NCI-H187 treated with DMSO at 0.1 percent for 48 hours (cell line): ENCODE measurements at places on chromosomes 16 and 17.

DNA sequence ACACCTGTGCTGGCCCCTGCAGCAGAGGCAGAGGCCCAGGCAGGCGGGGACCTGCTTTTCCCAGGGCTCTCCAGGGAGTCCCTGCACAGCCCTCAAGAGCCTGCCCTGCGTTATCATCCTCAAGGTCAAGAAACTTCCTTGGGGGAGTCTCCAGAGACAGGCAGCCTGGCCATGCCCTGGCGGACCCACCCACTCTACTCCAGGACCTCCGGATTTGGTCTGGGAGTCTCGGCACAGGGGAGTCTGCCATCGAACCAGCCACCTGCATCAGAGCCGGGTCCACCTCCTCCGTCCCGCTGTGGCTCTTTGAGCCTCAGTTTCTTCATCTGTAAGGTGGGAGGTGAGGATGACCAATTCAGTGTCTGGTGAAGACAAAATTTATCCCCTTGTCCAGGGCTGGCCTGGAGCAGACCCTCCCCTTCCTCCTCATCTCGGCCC, 75.3 kb upstream of the TNRC6C start:
- DNase-seq = no peak

GRCh38 chr16:11914210-11915113, 1.3 kb downstream of the GSPT1 start:
- no peak for DNase-seq

DNA sequence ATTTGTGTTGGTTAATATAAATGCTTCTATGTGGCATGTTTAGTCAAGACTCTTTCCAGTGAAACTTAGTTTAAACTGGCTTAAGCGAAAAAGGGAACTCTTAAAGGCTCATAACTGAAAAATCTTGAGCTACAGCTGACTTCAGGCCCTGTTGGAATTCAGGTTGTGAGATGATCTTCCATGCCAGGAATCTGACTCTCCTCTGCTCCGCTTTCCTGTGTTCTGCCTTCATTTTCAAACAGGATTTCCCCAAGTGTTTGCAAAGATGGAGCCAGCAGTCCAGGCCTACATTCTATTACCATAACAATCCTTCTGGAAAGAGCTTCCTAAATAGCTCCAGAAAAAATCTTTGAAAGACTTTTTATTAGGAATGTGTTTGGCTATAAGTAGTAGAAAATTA, 134.9 kb downstream of the NLK start:
- DNase-seq = no peak

DNA sequence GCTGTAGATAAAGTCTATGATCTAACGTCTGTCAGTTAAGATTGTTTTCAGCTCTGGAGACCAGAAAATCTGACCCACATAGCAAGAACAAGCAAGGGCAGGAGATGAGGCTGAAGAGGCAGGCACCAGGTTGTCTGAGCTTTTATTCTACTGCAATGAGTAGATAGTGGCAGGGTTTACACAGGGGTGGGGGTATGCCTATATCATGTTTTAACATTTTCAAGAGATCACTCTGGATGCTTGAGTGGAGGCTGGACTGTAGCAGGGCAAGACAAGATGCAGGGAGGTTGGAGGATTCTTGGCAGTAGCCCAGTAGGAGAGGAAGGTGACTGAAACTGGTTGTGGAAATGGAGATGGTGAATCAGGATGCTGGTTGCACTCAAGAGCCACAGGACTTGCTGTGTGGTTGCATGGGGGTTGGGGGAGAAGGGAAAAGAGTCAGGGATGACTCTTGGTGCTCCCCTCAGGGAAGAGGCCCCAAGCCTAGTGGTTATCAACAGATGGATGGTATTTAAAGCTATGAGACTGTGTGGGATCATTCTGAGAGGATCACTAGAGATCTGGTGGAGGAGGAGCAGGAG, 143.1 kb upstream of the KCNJ18 start:
- no peak for DNase-seq

DNA sequence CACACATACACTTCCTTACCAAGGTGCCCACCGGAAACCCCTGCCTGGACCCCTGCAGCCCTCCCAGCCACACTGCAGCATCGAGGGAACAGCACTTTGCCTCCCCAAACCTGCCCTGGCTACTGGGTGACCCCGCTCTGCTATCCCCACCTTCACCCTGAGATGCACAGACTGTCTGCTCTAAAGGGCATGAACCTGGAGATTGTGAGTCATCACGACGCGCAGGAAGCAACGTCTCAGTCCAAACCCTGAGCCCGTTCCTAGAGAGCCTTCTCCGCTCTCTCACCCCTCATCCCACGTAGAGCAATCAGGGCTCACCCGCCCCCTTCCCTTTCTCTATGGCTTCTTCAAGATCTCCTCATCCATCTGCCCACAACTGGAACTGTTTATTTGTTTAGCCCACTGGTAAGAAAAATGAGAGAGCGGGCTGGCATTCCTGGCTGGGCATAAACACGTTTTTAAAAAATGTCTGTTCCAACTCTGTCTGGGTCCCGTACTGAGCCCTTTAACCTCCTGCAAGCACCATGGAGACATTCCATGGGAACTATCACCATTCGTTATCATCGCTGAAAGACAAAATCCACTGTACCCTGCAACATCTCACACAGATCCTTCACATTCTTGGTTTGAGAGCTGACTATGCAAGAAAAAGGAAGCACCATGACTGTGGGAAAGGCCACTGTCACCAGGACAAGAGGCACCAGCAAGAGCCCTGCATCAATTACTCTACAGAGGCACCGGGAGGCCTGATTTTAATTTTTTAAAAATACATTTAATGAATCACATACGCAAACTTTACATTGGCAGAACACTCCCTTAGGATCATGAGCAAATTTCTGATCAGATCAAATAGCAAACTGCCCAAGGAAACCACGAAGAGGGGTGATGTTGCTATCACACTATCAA, 28.2 kb downstream of the ZFHX3 start:
- no peak for DNase-seq

GRCh38 chr16:30004811-30005242, 6.0 kb downstream of the DOC2A start:
- no peak for DNase-seq

DNA sequence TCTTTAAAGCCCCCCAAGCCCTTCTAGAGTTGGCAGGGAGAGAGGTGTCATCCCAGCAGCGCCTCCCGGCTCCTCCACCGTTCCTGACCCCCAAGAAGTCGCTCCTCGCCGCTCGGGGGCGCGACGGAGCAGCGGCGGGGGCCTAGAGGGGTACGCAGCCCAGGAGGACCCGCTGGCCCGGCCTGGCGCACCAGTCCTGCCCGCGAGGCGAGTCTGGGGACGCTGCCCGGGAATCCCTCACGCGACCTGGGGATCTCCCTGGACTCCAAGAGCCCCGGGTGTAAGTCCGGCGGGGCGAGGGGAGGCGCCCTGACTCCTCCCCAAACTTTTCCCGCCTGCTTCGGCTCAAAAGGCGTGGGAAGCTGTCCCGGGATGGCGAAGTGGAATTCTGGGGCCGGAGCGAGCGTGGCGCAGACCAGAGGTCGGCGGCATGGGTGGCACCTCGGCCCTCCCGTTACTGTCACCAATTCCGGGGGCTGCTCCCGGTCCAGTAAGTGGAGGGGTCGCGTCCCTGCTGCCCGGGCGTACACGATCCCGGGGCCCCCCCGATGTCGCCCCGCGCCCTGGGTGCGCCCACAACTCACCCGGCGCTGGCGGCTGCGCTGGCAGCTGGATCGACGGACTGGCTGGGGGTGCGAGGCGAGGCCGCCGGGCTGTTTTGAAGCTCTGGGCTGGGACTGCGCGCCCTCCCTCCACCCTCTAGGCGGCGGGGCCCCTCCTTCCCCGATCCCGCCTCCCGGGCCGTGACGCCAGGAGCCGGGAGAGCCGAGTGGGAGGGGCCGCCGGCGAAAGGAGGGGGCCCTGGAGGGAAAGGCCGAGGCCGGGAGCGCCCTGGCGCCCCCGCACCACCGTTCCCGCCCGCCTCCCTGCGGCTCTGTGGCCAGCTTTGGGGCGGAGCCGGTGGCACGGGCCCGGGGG, at the start of gene EMP2:
TSS of gene EMP2 (minus strand) at position 634 of the 918 bp plus-strand sequence. CDS start 32,981 bp downstream, outside the sequence.
- DNase-seq = no peak

DNA sequence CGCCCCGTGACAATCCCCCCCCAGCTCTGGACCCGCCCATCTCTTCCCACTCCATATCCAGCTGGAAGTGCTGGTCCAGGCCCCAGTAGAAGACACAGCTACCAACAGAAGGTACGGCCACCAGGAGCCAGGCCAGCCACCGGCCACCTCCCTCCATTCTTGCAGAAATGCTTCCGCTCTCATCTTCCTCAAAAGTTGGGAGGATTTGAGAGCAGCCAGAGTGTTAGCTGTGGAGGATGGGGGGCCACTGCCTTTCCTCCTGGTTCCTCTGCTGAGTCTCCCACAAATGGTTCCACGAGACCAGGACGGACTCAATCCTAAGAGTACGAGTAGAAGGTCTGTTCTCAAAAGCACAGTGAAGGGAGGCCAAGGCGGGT, 78.3 kb downstream of the GAS7 start:
- DNase-seq = no peak

DNA sequence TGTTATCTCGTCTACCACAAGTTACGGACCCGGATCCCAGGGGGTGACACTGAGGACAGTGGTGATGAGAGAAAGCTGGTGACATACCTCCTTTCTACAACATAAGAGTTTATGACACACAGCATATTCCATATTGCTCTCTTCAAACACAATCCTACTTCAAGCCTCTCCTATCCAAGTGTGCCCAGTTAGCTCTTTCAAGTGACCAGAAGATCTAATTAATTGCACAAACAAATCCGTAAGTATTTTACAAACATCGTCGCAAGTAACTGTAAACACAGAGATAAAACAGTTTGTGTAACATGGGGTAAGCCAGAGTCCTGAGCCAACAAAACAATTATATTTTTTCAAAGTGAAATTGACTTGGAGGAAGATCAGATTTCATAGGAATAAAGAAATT, 235.0 kb downstream of the CHD9NB start:
- no peak for DNase-seq

DNA sequence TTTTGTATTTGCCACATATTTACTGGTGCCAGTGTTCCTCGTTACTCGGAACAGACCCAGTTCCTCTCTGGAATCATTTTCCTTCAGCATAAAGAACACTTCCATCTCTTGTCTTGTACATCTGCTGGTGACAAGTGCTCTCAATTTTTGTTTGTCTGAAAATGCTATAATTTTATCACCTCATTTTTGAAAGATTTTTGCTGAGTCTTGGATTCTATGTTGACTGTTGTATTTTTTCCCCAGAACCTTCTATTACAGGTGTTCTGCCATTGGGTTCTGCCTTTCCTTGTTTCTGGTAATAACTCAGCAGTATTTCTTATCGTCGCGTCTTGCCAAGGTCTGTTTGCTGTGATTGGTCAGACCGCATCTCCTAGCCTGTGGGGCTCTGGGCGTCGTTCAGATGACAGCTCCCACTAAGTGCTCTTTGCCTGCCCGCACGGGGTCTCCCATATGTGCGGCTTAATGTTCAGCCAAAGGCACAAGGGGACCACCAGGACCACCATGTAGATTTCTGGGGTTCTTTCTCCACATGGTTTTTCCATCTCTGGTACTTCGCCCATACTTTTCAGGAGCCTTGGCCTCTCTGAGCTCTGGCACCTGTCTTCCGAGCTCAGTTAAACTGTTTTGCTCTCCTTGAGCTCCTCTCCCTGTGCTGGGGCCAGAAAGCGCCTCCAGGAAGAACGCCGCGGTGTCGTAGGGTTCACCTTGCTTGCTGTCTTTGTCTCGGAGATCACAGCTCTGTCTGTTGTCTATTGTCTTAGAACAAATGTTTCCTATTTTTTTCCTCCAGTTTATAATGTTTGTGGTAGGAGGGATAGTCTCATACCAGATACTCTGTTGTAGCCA, 80.0 kb downstream of the METRNL start:
- no peak for DNase-seq

- DNase-seq = no peak
These were observed 489 bp downstream of the ZC3H18 start for GRCh38 chr16:88570691-88571092.

GRCh38 chr16:50657241-50657640, 23.9 kb downstream of the SNX20 start:
- no peak for DNase-seq
